Activated CD8-positive, alpha-beta memory T cell treated with anti-CD3 and anti-CD28 coated beads for 24 hours (primary cell): ENCODE measurements at places on chromosomes 7 and 10.

GRCh38 chr10:81109200-81109752 is 571.6 kb downstream of the SH2D4B start:
- no peak for DNase-seq

DNA sequence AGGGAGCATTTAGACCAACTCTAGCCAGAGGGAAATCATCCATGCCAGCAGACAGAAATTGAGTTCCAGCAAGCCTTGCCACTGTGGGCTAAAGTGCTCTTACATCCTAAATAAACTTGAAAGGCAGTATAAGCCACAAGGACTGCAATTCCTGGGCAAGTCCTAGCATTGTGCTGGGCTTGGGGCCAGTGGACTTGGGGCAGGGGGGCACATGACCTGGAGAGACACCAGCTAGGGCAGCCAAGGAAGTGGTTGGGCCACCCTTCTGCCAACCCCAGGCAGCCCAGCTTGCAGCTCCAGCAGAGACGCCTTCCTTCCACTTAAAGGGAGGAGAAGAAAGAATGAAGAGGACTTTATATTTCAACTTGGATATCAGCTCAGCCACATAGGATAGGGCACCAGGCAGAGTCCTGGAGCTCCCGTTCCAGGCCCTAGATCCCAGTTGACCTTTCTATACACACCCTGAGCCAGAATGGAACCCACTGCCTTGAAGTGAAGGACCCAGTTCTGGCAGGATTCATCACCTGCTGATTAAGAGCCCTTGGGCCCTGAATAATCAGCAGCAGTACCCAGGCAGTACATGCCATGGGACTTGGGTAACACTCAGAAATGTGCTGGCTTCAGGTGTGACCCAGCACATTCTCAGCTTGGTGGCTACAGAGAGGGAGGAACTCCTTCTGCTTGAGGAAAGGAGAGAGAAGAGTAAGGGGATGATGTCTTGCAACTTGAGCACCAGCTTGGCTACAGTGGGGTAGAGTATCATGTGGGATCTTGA is 153.0 kb downstream of the GNAI1 start:
- DNase-seq = no peak

- DNase-seq = no peak
Observed at GRCh38 chr10:21330628-21331020, 194.9 kb downstream of the SKIDA1 start.

DNA sequence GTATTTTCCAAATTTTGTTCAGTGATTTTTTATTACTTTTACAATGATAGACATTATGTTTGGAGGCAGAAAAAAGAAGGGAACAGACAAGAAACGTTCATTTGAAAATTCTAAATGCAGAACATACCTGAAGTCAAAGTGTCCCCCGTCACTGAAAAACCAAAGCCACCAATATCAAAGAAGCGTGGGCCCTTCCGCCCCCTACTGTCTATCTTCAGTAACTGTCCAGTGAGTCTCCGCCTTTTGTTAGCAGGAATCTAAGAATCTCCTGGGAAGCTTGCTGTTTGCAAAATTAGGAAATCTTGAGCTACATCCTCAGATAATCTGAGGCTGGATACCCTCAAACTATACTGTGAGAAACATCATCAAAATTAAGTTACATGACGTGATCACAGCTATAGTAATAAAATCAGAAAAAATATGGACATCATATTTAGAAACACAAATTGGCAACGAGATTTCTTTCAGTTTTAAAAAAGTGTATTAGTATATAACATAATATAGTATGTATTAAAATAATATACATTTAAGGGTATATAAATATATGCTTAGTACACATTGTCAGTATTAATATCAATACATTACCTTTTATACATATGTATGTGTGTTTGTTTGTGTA is 169.3 kb upstream of the AKR1E2 start:
- peak; percentile 66 for DNase-seq

DNA sequence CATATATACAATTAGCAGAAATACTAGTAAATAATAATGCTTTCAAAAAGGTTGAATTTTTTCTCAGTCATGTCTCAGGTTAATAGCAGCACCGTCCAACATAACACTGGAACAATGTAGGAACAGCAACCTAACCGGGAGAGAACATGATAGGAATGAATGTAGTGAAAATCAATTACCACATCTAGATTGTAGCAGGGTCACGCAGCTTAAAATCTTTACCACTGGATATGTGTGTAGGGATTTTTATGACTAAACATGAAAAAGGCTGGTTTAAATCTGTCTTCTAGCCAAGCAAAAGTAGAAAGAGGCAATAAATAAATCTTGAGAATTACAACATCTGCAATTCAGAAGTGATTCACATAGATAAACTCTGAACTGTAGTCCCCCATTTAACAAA is 326.0 kb downstream of the DGKB start:
- DNase-seq = no peak

DNA sequence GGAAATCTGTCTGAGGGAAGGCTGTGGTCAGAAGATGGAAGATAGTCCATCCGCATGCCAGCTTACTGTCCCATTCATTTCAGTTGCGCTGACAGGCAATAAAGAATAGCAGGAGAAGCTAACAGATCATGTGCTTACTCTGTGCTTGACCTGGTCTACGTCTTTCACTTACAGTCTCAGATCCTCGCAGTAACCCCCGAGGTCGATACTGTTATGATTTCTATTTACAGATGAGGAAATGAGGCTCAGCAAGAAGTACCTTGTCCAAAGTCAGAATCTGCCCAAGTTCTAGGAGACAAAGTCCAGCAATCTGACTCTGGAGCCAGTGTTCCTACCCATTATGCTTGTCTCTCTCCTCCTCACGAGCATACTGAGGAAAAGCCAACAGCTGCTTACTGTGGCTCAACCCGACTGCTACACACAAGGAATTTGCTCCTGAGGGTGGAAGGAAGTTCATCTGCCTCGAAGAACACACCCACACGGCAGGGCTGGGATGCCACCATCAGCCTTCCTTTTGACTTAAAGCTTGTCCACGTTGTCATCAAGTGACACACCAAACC is 74.2 kb downstream of the MINPP1 start:
- no peak for DNase-seq

DNA sequence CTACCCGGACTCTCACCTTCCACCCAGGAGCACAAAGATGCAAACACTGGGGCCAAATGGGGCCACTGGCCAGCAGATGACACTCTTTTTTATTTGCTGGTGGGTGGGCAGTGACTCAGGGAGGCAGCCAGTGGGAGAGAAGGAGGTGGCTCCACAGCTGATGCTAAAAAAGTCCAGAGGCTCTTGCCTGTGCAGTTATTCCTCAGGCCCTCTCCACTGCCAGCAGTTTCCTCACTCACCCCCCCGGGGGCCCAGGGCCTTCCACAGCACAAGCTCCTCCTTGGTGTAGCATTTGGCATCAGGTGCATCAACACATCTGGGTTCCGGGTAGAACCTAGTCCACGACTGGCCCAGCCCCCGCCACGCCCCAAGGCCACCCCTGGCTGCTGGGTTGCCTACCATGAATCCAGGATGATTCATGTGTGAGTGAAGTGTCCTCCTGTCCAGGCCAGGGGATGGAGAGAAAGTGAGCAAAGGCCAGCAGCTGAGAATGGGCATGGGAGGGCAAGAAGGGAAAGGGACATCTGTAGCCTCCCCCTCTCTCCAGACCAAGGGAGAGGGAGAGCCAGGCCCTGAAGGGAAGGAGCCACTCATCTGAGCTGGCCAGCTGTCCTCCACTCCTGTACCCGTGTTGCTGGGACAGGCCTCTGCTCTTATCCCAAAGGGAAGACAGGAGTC is 1.7 kb upstream of the KCNH2 start:
- DNase-seq = no peak

- DNase-seq = no peak
Observed at GRCh38 chr10:17607603-17608332, 9.4 kb downstream of the HACD1 start.

DNA sequence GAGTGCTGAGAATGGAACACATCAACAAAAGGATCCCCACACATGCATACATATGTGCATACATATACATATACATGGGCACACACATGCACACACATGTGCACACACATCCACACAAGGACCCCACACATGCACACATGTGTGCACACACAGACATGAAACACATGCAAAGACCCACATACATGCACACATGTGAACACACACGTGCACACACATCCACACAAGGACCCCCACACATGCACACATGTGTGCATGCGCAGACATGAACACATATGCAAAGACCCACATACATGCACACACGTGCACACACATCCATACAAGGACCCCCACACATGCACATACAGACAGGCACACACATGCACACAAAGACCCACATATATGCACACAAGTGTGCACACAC is 104.4 kb upstream of the ADARB2 start:
- DNase-seq = no peak

DNA sequence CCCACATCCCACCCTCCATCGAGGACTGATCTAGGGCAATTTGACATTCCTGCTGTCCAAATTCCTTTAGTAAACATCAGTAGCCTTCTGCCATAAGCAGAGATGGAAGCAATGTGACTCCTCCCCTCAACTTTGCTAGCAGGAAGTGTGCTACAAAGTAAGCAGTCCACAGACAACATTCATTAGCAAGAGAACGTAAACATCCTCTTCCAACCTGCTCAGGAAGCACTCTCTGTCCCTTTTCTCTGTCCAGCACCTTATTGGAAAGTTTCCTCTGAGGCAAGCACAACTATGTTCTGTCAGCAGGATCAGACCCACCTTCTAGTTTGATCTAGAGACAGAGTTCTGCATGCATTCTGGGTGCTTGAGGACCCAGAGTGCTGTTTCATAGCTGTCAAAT is 48.1 kb upstream of the LRGUK start:
- DNase-seq = no peak

DNA sequence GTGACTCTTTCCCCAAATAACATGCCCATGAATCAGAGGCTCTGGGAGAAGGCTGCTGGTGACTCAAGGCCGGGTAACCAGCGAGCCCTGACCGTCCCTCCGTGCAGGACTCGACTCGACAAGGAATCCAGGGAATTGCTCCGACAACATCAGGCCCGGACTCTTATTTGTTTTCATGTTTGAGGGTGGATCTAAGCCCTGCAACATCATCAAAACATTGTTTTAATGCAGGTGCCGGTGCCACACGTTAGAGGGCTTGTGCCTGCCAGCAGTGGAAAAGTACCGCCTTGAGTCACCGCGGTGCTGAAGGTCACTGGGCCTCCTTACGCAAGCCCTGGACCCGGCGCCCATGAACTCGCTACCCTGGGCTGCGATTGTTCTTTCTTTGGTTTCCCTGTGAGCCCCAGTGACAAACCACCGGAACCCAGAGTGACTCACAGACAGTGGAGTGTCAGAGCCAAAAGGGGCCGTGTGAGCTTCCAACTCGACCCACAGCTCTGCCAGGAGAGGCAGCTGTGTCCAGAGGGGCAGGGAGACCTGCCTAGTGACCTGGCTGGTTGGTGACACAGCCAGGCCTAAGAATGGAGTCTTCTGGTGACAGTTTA is 139.4 kb upstream of the SHH start:
- DNase-seq = peak; percentile 15

GRCh38 chr10:25867321-25867720 is 66.7 kb upstream of the MYO3A start:
- DNase-seq = no peak

- DNase-seq = no peak
Observed at GRCh38 chr7:50595491-50596102, 30.4 kb upstream of the DDC start.

DNA sequence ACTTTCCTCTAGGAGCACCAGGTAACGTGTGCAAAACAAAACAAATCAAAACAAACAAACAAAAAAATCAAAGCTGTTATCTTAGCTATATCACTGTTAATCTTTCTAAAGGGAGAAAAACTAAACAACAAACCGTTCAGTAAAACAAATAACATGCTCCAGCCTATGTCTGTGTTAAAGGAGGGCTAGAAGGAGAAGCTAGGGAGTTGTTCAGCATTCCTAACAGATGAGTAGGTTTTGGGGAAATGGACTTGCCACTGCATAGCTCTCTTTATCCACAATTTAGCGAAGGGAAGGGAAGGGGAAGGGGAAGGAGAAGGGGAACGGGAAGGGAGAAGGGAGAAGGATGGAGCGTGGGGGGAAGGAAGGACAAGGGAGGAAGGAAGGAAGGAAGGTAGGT is 134.2 kb upstream of the AKR1E2 start:
- DNase-seq = no peak

DNA sequence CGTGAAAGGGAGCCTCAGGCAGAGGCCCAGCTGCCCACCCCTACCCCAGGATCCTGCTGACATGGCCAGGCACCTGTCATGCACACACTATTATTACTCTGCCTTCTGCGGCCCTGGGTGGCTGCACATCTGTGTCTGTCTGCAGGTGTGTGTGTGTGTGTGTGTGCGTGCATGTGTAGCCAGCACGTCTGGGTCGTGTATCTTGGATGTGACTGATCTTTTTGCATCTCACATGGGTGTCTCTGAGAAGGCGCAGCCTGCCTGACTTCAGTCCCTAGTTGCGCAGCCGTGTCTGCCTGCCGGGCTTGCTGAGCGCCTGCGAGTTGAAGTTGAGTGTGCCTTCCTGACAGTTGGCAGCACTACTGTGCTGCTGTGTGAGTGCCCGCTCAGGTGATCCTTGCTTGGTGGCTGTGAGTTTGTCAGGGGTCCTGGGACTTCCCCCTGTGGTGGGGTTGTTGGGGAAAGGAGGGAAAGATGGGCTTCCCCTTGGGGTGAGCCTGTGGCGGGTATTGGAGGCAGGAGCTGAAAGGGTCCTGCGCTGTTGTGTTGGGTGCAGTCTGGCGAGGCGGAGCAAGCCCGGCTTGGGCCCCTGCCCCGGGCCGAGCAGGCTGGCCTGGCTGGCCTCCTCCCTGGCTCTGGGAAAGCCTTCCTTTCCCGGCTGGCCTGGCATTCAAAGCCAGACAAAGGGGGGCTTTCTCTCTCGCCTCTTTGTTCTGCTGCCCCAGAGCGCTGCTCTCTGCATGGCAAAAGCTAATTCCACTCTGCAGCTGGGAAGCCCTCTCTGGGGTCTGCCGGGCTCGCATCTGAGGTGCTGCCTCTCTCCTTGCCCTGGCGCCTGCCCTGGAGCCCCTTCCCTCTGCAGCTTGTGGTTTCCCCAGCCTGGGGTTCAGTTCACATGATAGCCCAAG is 4.9 kb downstream of the TRIM8 start:
- DNase-seq = no peak

DNA sequence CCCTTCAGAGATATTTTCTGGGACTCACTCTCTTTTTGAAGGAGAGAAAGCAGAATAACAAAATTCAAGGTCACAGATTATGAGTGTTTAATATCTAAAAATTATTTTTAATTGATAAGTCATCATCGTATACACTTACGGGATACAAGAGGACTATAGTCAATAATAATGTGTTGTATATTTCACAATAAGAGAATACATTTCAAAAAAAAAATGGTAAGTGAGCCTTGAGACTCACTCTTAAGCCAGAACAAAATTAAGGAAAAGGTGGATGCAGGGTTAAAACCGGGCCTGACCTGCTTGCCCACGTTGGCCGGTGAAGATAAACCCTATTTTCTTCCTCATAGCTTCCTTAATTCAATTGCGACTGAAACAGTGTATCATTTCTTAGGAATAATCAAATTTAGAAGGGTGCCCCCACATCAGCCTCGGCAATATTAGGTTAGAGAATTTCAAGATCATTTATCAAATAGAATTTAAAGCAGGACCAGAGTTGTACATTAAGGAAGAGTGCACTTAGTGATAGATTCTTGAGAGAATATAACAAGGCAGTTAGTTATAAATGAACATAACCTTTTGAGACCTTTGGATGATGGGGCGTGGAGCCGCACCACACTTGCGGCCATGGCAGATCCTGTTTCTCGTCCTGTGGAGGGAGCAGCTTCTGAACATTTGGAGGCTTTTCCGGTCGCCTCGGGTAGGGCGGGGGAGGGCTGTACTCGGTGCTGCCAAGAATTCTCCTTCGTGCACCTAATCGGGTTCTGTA is 321.8 kb downstream of the PAXIP1 start:
- DNase-seq = no peak

- DNase-seq = no peak
Observed at GRCh38 chr10:58796242-58796641, 283.6 kb downstream of the BICC1 start.

- DNase-seq = peak; percentile 72
Observed at GRCh38 chr10:80464557-80465450, 10.7 kb downstream of the TSPAN14 start.
